Naive thymus-derived CD8-positive, alpha-beta T cell (primary cell): ENCODE measurements at places on chromosomes 7 and 10. TPM values are rescaled to one million over a fixed set of nuclear protein-coding genes. Genes with fewer than 3 reads are reported as not detected.

Gene CRHR2
- total RNA-seq: not detected

- DNase-seq: no peak
These were observed 4.9 kb upstream of the PHKG1 start for GRCh38 chr7:56097700-56098099.

DNA sequence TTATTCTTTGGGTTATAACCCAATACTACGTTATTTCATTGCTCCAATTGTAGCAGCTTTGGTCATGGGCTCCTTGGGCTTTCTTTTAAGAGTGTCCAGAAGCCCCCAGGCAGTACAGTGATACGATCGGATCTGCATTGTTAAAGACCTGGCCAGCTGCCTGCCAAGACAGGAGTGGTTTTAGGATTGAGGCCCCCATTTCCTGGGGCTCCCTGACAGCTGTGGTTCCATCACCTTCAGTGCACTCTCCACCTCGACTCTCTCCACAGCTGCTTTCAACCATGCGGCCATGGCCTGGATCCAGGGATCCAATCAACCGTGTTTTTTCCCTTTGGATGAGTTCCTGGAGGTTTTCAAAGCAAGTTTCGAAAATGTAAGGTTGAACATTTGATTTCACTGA is 123.4 kb upstream of the BTBD16 start:
- DNase-seq: no peak

DNA sequence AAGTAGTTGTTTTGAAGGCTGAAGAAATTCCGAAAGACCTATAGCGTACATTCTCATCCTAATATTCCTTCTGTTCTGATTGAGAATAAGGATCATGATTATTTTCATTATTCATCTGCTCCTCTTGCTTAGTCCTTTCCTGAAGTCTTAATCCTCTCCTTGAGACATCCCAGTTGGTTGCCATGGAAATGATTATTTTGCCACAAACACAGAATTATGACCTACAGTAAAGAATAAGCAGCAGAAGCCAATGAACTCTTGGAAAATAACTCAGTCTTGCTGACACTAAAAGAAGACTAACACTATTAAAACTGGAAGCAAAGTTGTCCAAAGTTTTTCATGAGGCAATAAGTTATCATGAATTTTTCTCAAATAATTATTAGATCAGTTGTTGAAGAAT is 47.8 kb upstream of the JAZF1 start:
- no peak for DNase-seq

Gene LRRC17
- not detected for total RNA-seq

Gene ADAM12
- total RNA-seq: 0.49 TPM

Gene ANKMY2
- total RNA-seq: 13.6 TPM

Gene MUC3A
- total RNA-seq: not detected
